Thoracic aorta (tissue), 2 donors: ENCODE measurements at places on chromosomes 5 and 9. TPM values are rescaled to one million over a fixed set of nuclear protein-coding genes. Genes with fewer than 3 reads are reported as not detected.

ABLIM3 gene
- total RNA-seq: 23.0 TPM

GRCh38 chr9:91847581-91848091 lies 102.4 kb downstream of the ROR2 start:
- H3K27ac ChIP-seq: no peak overlapping the region
- H3K4me3 ChIP-seq: no peak overlapping the region
- H3K36me3 ChIP-seq: no peaks in the 10 kb centered on the region
- no peaks in the 10 kb centered on the region for H3K27me3 ChIP-seq
- peaks cover 7% of the 10 kb centered on the region for H3K4me1 ChIP-seq

DNA sequence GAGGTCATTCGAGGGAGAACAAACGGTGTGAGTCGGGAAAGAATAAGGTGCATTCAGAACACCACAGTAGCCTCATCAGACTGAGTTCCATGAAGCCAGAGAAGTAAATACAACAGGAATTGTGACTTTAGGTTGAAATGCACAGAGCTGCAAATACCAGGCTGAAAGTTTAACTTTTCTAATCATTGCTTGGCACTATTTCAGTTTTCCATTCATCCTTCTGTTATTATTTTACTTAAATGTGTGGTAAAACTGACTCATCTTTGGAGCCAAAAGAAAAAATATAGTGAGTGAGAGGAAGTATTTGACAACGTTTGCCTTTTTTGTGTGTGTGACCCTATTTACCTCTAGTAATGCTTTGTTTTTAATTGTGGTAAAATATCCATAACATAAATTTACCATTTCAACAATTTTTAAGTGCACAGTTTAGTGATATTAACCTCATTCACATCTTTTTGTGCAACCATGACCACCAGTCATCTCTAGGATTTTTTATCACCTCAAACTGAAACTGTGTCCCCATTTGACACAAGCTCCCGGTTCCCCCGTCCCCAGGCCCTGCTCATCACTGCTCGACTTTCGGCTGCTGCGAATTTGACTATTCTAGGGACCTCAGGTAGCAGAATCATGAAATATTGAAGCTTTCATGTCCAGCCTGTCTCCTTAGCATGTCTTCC lies 166.8 kb downstream of the HSD17B3 start:
- no peak for DNase-seq
- H3K27me3 ChIP-seq: no peaks in the 10 kb centered on the region
- H3K4me1 ChIP-seq: peaks cover 38% of the 10 kb centered on the region
- H3K36me3 ChIP-seq: no peaks in the 10 kb centered on the region

DNA sequence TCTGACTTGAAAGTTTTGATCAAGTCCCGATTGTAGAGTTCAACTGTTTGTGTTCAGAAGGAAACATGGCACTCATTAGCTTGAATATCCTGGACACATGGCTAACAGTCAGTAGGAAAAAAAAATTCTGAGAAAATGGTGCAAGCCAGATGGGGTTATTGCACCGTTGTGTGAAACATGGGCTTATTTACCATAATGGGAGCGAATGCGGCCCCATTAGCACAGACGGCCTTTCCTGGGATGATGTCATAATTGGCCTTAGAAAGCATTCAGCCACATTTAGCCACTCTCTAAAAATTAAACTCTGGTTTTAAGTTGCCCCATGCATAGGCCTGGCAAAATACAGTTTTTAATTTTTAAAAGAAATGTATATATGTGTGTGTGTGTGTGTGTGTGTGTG lies 112.1 kb downstream of the IRX2 start:
- no peak overlapping the region for H3K27ac ChIP-seq
- H3K4me1 ChIP-seq: no peaks in the 10 kb centered on the region
- no peaks in the 10 kb centered on the region for H3K36me3 ChIP-seq
- DNase-seq: no peak

- H3K27ac ChIP-seq: no peak overlapping the region
- H3K27me3 ChIP-seq: peaks cover 4% of the 10 kb centered on the region
- H3K36me3 ChIP-seq: no peaks in the 10 kb centered on the region
Observed at GRCh38 chr9:135976531-135976930, 15.4 kb upstream of the UBAC1 start.

SGCD gene
- 20.4 TPM for total RNA-seq

DNA sequence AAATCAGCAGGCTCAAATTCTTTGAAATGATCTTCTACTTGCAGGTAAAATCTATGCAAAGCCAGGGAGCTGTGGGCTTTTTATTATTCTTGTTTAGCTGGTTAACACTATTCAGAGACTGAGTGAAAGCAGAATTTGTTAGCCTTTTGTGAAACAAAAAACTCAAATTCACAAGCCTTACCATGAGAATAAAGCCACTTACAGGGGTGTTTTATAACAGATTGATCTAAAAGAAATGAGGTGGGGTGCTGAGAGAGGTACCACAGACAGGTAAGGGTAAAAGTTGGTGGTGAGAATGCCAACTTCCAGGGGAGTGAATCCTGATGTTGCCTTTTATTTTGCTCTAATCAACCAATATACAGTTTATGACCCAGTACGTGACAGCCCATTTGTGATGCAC lies 1585.6 kb downstream of the EFNA5 start:
- H3K36me3 ChIP-seq: no peaks in the 10 kb centered on the region
- no peak for DNase-seq
- H3K4me3 ChIP-seq: no peak overlapping the region

- H3K4me3 ChIP-seq: no peak overlapping the region
- DNase-seq: no peak
- H3K4me1 ChIP-seq: no peaks in the 10 kb centered on the region
- H3K36me3 ChIP-seq: no peaks in the 10 kb centered on the region
- H3K27me3 ChIP-seq: no peaks in the 10 kb centered on the region
Observed at GRCh38 chr9:78091731-78092130, 60.1 kb upstream of the GNAQ start.

STOM gene
- total RNA-seq: 344 TPM

GRCh38 chr9:90995516-90995915 lies 193.9 kb downstream of the SYK start:
- no peak overlapping the region for H3K27ac ChIP-seq
- no peak for DNase-seq
- no peaks in the 10 kb centered on the region for H3K36me3 ChIP-seq
- no peak overlapping the region for H3K4me3 ChIP-seq
- peaks cover 9% of the 10 kb centered on the region for H3K4me1 ChIP-seq

DNA sequence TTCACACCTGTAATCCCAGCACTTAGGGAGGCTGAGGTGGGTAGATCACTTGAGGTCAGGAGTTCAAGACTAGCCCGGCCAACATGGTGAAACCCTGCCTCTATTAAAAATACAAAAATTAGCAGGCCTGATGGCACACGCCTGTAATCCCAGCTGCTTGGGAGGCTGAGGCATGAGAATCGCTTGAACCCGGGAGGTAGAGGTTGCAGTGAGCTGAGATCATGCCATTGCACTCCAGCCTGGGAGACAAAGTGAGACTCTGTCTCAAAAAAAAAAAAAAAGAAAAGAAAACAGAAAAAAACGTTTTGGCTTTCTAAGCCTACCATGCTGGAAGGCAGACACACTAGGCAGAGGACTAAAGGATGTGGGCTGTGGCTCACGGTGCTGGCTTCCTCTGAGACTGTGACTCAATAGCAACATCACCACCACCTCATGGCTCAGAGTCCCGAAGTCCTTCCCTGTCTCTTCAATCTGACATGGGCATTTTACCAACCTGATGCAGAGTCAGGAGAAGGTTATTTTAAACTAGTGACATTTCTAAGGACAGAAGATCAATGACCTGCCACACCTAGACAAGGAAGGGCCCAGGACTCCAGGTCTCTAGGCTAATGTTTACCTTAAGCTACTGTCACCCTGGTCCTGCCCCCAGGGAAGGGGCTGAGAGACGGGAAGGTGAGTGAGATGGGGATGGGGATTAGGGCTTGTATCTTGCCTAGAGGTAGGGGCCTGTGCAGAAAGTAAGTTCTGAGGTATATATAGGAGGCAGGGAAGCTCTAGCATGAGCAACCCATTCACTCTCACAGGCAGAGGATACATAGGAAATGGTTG lies 3.7 kb downstream of the ECSCR start:
- no peak overlapping the region for H3K27ac ChIP-seq
- no peaks in the 10 kb centered on the region for H3K36me3 ChIP-seq

DNA sequence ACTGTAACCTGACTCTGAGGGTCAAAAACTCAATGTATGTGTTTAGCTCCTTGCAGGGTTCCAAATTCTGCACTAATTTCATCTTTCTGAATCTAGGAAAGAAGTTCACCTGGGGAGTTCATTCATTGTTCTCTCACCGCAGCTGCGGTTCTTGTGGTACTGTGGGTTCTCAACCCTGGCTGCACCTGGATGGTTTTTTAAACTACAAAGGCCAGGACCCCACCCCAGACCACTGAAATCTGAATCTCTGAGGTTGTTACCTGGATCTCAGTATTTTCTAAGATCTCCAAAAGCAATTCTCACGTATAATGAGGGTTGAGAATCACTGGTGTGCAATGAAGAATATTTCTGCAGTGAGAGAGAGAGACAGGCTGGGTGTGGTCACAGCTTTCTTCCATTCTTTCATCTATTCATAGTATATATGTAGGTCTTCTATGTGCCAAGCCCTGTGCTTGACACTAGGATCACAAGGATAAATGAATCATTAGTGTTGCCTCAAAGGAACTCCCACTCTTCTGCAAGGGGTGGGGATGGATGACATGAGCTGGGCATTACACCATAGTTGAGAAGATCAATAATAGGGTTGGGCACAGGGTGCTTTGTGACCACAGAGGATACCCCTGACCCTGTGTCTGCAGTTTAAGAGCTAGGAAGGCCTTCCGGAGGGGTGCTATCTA lies 109.8 kb downstream of the GALNT10 start:
- no peak for DNase-seq
- H3K27ac ChIP-seq: no peak overlapping the region
- H3K4me3 ChIP-seq: no peak overlapping the region
- H3K27me3 ChIP-seq: no peaks in the 10 kb centered on the region
- peaks cover 5% of the 10 kb centered on the region for H3K36me3 ChIP-seq
- H3K4me1 ChIP-seq: peaks cover 12% of the 10 kb centered on the region

- no peaks in the 10 kb centered on the region for H3K36me3 ChIP-seq
- no peaks in the 10 kb centered on the region for H3K27me3 ChIP-seq
- H3K4me3 ChIP-seq: no peak overlapping the region
- no peak for DNase-seq
Observed at GRCh38 chr5:142794537-142794936, 24.4 kb downstream of the ARHGAP26 start.

GRCh38 chr5:149038336-149039080 lies 24.4 kb downstream of the SH3TC2 start:
- no peak overlapping the region for H3K27ac ChIP-seq
- H3K36me3 ChIP-seq: no peaks in the 10 kb centered on the region
- DNase-seq: no peak
- H3K4me1 ChIP-seq: no peaks in the 10 kb centered on the region

GRCh38 chr5:172753101-172753500 lies 17.9 kb downstream of the DUSP1 start:
- DNase-seq: no peak
- no peak overlapping the region for H3K27ac ChIP-seq
- H3K4me1 ChIP-seq: peaks cover 18% of the 10 kb centered on the region
- no peak overlapping the region for H3K4me3 ChIP-seq
- no peaks in the 10 kb centered on the region for H3K36me3 ChIP-seq

DNA sequence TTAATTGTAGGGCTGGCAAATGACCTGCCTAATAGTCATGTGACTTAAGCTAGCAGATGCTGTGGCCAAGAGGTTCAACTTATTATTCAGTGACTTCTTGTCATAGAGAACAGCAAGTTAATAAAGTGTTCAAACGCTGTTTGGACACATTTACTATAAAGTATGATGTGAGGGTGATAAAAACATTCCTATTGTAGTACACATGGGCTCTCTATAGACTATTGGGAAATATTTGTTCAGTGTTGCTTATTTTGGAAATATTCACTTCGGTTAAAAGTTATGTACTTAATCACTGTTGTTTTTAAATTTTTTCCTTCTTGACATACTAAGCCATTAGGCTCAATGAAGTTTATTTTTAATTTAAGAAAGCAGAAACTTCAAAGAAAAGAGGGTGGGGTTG lies 345.0 kb downstream of the NNT start:
- H3K4me1 ChIP-seq: no peaks in the 10 kb centered on the region
- no peaks in the 10 kb centered on the region for H3K27me3 ChIP-seq
- DNase-seq: no peak

- DNase-seq: no peak
- no peaks in the 10 kb centered on the region for H3K27me3 ChIP-seq
- H3K4me3 ChIP-seq: no peak overlapping the region
- H3K36me3 ChIP-seq: no peaks in the 10 kb centered on the region
- H3K4me1 ChIP-seq: no peaks in the 10 kb centered on the region
- H3K27ac ChIP-seq: no peak overlapping the region
Observed at GRCh38 chr9:123394291-123395235, 38.6 kb downstream of the CRB2 start.

INSL4 gene
- total RNA-seq: not detected

GRCh38 chr5:83817591-83817990 lies 96.9 kb upstream of the HAPLN1 start:
- no peaks in the 10 kb centered on the region for H3K36me3 ChIP-seq
- no peak overlapping the region for H3K4me3 ChIP-seq
- no peak overlapping the region for H3K27ac ChIP-seq
- no peaks in the 10 kb centered on the region for H3K4me1 ChIP-seq
- DNase-seq: no peak

- DNase-seq: no peak
- H3K27me3 ChIP-seq: no peaks in the 10 kb centered on the region
- H3K36me3 ChIP-seq: no peaks in the 10 kb centered on the region
- H3K27ac ChIP-seq: no peak overlapping the region
Observed at GRCh38 chr5:68875351-68875750, 218.5 kb upstream of the SLC30A5 start.

- no peaks in the 10 kb centered on the region for H3K36me3 ChIP-seq
- no peaks in the 10 kb centered on the region for H3K27me3 ChIP-seq
- H3K4me3 ChIP-seq: no peak overlapping the region
- no peak overlapping the region for H3K27ac ChIP-seq
Observed at GRCh38 chr5:34998058-34998789, 49.5 kb downstream of the AGXT2 start.

DNA sequence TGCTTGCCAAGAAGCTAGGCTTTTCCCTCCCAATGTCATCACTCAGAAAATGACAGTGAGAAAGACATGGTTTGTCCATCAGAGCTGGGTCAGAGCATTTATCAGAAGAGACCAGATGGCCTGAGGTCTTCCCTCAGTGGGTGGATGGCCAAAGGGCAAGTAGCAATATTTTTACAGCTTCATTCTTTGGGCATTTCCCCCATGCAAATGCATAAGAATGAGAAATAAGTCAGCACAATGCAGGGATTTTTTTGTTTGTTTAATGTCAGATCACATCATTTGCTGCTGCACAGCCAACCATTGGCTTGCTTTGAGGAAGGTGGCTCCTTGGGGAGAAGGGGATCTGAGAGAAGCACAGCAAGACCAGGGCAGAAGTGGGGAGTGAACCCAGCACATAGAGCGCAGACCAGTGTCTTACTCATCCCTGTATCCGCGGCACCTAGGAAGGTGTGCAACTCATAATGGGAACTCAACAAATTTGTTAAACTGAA lies 209.6 kb downstream of the SEMA6A start:
- H3K4me3 ChIP-seq: no peak overlapping the region
- no peak for DNase-seq
- H3K27me3 ChIP-seq: no peaks in the 10 kb centered on the region
- peaks cover 18% of the 10 kb centered on the region for H3K4me1 ChIP-seq
- H3K36me3 ChIP-seq: no peaks in the 10 kb centered on the region
